ENCODE measurements at places on chromosomes 2 and 18. TPM values are rescaled to one million over a fixed set of nuclear protein-coding genes. Genes with fewer than 3 reads are reported as not detected.
A peak's percentile ranks its signal among the peaks of the same experiment; 100 is the strongest.

The SPC25 gene
- total RNA-seq = not detected

- no peak for ATAC-seq
These were observed 69.1 kb downstream of the NCAPH start for GRCh38 chr2:96404446-96405373.

The SPAG16 gene
- total RNA-seq = 39.8 TPM

- ATAC-seq = no peak
These were observed 22.4 kb upstream of the CCBE1 start for GRCh38 chr18:59719544-59720181.

- ATAC-seq = no peak
These were observed 144.3 kb downstream of the KCNE4 start for GRCh38 chr2:223196331-223196730.

The ACMSD gene
- not detected for total RNA-seq

GRCh38 chr2:109260886-109261700, 132.1 kb downstream of the SH3RF3 start:
- no peak for ATAC-seq

The ATP9B gene
- total RNA-seq = 41.1 TPM

GRCh38 chr18:79776674-79777073, 21.1 kb upstream of the KCNG2 start:
- ATAC-seq = no peak

DNA sequence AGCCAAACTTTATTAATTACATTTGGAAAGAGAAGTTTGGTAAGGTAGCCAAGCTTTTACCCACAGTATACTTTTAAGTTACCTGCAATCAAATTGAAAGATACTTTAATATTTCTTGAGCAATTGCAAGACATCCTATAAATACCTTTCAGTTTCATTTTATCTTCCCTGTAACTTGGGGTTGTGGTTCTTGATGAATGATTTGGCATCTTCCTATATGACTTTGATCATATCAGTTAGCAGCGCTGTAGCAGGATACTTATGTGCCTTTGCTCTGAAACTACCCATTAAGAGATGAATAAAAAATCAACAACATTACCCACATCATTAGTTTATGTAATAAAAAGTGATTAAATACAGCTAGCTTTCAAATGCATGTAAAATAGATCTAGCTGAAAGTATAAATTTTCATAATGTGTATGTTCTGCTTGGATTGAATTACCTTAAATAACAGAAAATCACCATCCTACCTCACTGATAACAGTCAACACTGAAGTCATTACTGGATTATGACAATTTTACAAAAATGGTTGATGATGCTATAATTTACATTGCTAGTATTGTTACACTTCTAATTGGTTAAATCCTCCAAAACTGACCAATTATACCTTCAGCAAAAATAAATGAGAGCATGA, 50.4 kb downstream of the MMADHC start:
- no peak for ATAC-seq

GRCh38 chr2:17879137-17879912, 858 bp downstream of the KCNS3 start:
- ATAC-seq = peak; percentile 61

Measured in gastroesophageal sphincter (tissue), 4 donors.